ENCODE measurements at places on chromosomes 3 and 15.

- DNase-seq = no peak
Measured at GRCh38 chr3:173556546-173556945, 159.0 kb downstream of the NLGN1 start.

DNA sequence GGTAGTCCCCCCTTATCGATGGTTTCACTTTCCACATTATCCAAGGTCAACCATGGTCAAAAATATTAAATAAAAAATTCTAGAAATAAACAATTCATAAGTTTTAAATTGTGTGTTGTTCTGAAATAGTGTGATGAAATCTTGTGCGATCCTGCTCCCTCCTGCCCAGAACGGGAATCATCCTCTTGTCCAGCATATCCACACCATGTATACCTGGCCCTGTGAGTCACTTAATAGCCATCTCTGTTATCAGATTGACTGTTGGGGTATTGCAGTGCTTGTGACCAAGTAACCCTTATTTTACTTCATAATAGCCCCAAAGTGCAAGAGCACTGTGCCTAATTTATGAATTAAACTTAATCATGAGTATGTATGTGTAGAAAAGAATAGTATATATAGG is 19.1 kb downstream of the FAM81A start:
- DNase-seq = no peak

DNA sequence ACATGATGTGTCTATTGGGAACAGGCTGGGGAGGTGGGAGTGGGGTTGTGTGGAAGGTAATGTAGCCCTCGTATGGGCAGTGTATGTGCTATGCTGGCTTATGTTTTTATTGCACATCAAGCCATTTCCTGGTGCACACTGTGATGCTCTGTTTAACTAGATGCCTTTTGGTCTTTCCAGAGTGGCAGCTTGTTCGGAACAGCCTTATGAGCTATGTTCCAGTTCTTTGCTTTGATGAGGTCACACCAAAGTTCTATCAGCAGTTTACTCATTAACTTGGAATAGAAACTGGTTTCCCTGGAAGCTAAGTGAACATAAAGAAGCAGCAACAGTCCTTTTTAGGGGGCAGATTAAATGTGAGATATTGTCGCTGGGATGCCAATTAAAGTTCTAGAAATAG is 133.9 kb downstream of the DIPK2A start:
- no peak for DNase-seq

DNA sequence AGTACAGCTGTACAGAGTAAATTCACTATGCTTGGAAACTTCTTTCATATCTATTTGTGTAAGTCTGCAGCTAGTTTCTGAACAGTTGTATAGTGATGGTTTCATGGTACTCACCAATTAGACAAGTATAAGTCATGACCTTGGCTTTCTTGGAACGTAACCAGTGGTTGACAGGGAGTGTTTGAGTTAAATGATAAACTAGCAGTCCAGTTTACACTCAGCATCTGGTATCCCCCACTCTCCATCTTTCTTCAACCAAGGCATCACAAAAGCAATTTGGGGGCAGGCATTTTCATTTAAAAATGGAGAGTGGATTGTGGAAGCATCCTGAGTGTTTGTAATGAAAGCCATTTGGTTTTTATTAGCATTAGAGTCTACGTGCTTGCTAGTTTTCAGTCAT is 26.0 kb downstream of the MME start:
- DNase-seq = no peak

- no peak for DNase-seq
Measured at GRCh38 chr15:100078511-100079220, 263.1 kb downstream of the ADAMTS17 start.

DNA sequence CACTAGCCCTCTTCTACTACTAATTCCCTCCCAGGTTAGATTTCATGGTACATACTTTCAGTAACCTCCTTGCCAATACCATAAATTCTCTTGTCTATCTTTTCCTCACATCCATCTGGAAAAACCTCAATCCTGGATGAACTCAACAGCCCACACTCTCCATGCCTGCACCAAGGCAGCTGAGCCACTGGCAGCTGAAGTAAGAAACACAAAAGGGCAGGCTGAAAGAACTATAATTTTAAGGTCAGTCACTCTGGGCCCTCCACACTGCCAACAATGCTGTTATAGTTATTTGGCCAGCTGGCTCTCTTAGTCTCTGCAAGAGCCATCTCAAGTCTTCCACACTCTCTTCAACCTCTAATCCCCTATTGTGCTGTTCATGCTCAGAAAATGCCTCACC is 15.1 kb upstream of the TIPARP start:
- no peak for DNase-seq

GRCh38 chr3:187870360-187871203 is 125.3 kb upstream of the BCL6 start:
- no peak for DNase-seq

GRCh38 chr3:87805670-87806069 is 253.1 kb downstream of the CGGBP1 start:
- DNase-seq = no peak

GRCh38 chr3:157660847-157661246 is 157.6 kb upstream of the VEPH1 start:
- no peak for DNase-seq

DNA sequence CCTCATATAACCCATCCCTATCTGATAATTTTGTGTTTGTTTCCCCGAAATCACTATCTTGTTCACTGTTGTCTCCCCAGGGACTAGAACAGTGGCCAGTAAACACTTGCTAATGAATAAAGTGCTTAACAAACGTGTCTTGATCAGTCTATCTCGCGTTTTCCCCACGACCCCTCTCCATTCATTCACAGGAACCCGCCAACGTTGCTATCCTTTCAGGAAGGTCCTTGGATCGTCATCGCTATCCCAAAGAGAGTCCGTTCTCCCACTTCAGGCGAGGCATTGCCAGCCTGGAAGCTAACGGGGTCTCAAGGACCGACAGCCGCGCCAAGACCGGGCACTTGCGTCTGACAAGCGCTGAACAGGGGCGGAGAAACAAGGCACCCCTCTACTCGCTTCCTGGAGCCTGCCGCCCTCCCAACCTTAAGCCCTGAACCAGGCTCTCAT is 344 bp downstream of the LINS1 start:
- DNase-seq = no peak

GRCh38 chr3:32395496-32395895 is 3.8 kb downstream of the CMTM7 start:
- no peak for DNase-seq

DNA sequence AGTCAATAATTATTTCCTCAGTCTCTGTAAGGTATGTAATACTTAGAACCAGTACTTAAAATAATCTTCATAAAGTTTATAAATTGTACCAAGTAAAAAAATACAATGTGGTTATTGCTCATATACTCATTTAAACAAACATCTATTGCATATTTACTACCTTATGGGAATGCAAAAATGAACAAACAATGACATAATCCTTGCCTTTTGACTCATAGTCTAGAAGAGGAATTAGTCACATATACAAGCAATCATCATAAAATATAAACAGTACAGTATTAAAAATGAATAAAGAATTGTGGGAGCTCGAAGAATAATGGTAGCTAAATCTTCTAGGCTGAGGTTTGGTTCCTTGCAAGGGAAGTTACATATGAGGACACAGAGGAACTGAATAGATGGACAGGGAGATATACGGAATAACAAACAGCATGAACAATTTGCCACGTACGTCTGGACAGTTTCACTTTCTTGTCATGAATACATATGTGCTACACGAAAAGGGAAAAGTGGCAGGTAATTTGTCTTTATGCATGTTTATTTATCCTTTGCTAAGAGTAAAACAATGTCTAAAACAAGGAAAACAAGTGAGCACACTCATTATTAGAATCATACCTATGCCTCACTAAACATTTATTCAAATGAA is 17.2 kb downstream of the IMPG2 start:
- no peak for DNase-seq

DNA sequence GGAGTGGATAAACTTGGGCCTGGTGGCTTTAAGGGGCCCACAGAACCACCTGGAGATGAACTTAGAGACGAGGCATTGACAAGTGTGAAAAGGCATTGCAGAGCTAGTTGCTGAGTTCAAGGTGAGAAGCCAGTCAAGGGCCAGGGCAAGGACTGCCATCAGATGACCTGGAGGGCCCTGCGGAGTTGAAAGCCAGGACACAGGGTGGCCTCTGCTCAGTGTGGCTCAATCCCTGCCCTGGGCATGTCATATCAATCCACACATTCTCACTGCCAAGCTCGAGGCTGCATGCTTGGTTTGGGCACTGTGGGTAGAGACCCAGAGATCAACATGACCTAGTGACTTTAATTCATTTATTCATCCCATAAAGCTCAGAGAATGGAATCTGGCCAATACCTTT is 9.2 kb downstream of the PAQR5 start:
- no peak for DNase-seq

- DNase-seq = no peak
Measured at GRCh38 chr15:91973481-91973880, 120.0 kb downstream of the SLCO3A1 start.

GRCh38 chr15:57335719-57336118 is 40.6 kb upstream of the CGNL1 start:
- no peak for DNase-seq
